Astrocyte (in vitro differentiated cells and primary cell): ENCODE measurements at places on chromosomes 6 and 20. TPM values are rescaled to one million over a fixed set of nuclear protein-coding genes. Genes with fewer than 3 reads are reported as not detected.

DNA sequence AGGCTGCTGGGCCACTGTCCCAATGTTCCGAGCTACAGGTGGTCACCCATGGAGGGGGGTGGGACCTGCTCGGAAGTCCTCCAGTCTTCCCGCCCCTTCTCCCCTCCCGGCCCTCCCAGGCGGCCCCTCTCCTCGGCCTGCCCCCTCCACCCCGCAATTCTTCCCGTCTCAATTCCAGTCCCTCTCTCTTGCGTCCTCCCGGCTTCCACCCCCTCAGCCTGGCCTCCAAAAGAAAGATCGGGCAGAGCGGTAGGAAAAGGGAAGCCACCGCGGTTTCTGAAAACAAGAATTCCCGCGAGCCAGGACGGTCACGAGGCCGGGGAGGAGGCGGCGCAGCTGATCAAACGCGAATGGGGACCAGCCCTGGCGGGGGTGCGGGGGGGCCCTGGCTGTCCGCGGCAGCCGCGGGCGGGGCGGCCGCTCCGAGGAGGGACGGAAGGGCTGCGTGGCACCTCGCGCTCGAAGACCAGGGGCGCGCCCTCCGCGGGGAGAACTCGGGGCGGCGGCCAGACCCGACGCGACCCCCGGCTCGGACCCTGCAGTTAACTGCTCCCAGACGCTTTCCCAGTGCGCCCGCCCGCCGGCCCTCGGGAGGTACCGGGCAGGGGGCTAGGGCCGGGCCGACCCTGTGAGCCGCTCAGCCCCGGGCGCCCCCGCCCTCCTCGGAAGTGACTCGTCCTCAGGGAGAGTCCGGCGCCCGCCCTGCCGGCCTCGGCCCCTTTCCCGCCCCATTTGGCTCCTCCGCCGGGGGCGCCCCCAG lies 1.0 kb downstream of the PXDC1 start:
- peak; percentile 60 for DNase-seq
- H3K4me3 ChIP-seq = peak overlapping the region; percentile 78

GRCh38 chr6:22966691-22967422 lies 397.5 kb downstream of the HDGFL1 start:
- H3K27me3 ChIP-seq = no peaks in the 10 kb centered on the region
- no peaks in the 10 kb centered on the region for H3K4me1 ChIP-seq
- H3K27ac ChIP-seq = no peak overlapping the region
- no peaks in the 10 kb centered on the region for H3K36me3 ChIP-seq
- DNase-seq = no peak

DNA sequence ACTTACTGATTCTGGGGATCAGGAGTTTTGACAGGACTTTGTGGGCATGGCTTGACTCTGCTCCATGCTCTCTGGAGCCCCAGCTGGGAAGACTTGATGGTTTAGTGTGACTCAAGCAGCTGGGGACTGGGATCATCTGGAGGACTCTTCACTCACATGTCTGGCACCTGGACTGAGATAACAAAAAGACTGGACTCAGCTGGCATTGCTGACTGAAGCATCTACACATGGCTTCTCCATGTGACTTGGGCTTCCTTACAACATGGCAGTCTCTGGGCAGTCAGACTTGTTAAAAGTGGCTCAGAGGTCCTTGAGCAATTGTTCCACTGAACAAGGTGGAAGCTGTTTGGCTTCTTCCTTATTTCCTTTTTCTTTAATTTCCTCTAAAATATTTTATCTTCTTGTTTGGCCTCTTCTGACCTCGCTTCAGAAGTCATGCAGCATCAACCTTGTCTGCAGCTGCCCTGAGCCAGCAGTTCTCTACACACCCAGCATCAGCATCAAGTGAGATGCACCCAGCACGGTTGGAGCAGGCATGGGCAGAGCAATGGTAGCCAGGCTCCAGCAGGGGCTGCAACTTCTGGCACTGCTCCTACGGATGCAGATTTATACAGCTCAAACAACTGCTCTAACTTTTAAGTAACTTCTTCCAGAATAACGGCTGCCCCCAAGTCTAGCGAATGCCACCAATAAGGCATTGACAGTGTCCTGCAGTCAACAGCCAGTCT lies 5.6 kb upstream of the HM13 start:
- no peak overlapping the region for H3K27ac ChIP-seq
- no peak for DNase-seq
- peaks cover under 1% of the 10 kb centered on the region for H3K27me3 ChIP-seq
- H3K4me1 ChIP-seq = no peaks in the 10 kb centered on the region
- H3K4me3 ChIP-seq = no peak overlapping the region

Gene MPIG6B
- total RNA-seq = not detected in 2 replicates

Gene OR2J3
- total RNA-seq = not detected in 2 replicates

DNA sequence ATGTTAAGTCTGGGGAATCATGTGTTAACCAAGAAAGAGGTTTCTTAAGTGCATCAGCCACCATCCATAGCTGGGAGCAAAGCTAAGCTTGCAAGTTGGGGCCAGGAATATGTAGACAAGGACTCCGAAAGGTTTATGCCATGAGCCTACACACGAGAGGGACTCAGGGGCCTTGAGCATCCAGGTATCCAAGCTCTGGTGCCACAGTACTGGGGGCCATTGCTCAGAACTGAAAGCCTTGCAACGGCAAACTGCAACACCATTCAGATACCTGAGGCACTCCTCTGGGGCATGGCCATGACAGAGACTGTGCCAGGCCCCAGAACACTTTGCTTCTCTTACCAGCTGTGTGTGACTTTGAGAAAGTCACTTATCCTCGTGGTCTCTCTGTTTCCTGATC lies 27.6 kb downstream of the PRND start:
- H3K27me3 ChIP-seq = peaks cover 22% of the 10 kb centered on the region
- no peaks in the 10 kb centered on the region for H3K4me1 ChIP-seq
- no peaks in the 10 kb centered on the region for H3K36me3 ChIP-seq
- no peak overlapping the region for H3K27ac ChIP-seq
- no peak overlapping the region for H3K4me3 ChIP-seq
- DNase-seq = no peak

DNA sequence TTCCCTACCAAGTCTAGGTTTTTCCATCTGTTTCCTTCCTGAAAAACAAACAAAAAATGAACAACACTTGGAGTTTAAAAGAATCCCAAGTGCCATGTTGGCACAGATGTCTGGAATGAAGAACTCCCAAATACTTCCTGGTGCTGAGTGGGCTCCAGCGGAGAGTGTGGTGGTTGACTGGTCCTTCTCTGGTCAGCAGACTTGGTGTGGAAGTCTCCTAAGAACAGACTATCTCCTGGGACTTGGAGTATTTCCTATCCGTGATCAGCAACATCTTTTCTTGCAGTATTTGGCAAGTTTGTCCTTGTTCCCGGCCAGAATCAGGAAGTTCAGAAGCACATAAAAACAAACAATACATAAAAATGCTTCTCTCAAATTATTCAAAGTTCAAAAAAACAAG lies 154.1 kb downstream of the MTFR2 start:
- H3K36me3 ChIP-seq = no peaks in the 10 kb centered on the region
- no peaks in the 10 kb centered on the region for H3K27me3 ChIP-seq
- DNase-seq = no peak
- H3K27ac ChIP-seq = no peak overlapping the region
- no peak overlapping the region for H3K4me3 ChIP-seq

DNA sequence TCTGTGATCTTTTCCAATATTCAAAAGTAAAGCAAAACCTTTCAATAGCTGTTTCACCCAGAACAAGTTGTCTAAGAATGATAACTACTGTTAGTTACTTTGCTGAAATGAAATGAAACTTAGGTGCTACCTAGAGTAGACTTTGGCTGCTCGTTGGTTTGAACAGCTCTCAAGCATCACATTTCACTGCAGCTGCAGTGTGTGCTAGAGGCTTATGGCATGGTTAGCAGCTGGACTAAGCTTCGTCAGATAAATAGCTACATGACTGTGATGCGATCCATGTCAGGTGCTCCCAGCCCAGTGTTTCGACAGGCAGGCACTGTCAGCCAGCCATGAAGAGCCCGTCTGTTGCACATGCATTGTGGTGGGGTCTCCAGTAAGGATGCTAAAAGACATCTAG lies 201.1 kb downstream of the TFAP2B start:
- no peaks in the 10 kb centered on the region for H3K36me3 ChIP-seq
- H3K27ac ChIP-seq = no peak overlapping the region
- no peaks in the 10 kb centered on the region for H3K27me3 ChIP-seq
- no peaks in the 10 kb centered on the region for H3K4me1 ChIP-seq
- no peak overlapping the region for H3K4me3 ChIP-seq
- DNase-seq = no peak

- H3K27ac ChIP-seq = no peak overlapping the region
- H3K4me3 ChIP-seq = no peak overlapping the region
- H3K36me3 ChIP-seq = no peaks in the 10 kb centered on the region
- H3K4me1 ChIP-seq = no peaks in the 10 kb centered on the region
- H3K27me3 ChIP-seq = peaks cover 28% of the 10 kb centered on the region
- no peak for DNase-seq
Observed at GRCh38 chr6:41455818-41456217, 90.4 kb upstream of the FOXP4 start.

- H3K27me3 ChIP-seq = no peaks in the 10 kb centered on the region
- H3K4me1 ChIP-seq = no peaks in the 10 kb centered on the region
- H3K27ac ChIP-seq = no peak overlapping the region
- DNase-seq = no peak
- H3K4me3 ChIP-seq = no peak overlapping the region
- peaks cover 22% of the 10 kb centered on the region for H3K36me3 ChIP-seq
Observed at GRCh38 chr20:41456351-41456750, 89.7 kb upstream of the EMILIN3 start.

GRCh38 chr6:143399775-143400174 lies 50.7 kb downstream of the ADAT2 start:
- H3K36me3 ChIP-seq = no peaks in the 10 kb centered on the region
- H3K4me3 ChIP-seq = no peak overlapping the region
- peaks cover 36% of the 10 kb centered on the region for H3K4me1 ChIP-seq
- no peaks in the 10 kb centered on the region for H3K27me3 ChIP-seq
- H3K27ac ChIP-seq = peak overlapping the region; percentile 7
- DNase-seq = no peak

- peaks cover 10% of the 10 kb centered on the region for H3K4me1 ChIP-seq
- H3K4me3 ChIP-seq = no peak overlapping the region
- no peaks in the 10 kb centered on the region for H3K36me3 ChIP-seq
- peak; percentile 82 for DNase-seq
Observed at GRCh38 chr6:116564311-116564710, 7.0 kb upstream of the RWDD1 start.

DNA sequence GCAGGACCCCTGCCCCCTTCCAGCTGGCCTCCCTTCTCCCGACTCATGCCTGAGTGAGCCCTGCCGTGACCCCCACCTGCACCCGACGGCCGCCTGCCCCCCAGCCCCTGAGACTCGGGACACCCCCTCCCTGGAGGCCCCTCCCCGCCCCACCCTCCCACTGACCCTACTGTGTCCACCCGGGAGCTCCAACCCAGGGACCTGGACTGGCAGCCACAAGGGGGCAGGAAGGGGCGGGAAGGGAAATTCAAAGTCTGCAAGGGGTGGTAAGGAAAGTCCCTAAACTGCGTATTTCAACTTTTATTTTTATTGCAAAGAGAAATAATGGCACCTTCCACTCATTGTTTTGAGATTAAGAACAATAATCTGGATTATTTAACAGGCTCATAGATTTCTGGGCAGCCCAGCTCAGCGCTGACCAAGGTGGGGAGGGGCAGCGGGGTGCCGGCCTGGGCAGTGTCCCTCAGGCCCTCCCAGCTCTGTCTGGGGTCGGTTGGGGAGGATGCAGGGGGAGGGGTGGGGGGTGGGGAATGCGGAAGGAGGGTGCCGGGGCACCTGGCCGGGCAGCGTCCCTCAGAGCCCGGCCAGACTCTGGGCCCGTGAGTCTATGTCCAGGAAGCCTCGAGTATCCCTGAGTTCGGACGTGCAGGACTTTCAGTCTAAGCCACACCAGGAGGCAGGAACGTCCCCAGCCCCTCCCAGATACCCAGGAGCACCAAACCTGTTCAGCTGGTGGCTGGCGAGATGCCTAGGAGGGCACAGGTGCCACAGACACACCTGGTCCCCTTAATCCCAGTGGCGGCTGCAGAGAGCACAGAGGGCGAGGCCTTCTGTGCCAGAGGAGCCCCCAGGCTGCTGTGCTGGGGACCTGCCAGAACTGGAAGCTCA lies 1.3 kb upstream of the PTK6 start:
- H3K4me3 ChIP-seq = no peak overlapping the region
- peaks cover 8% of the 10 kb centered on the region for H3K4me1 ChIP-seq
- H3K36me3 ChIP-seq = no peaks in the 10 kb centered on the region

Gene SPDEF
- 0.14 and 0.16 TPM in 2 replicates for total RNA-seq

DNA sequence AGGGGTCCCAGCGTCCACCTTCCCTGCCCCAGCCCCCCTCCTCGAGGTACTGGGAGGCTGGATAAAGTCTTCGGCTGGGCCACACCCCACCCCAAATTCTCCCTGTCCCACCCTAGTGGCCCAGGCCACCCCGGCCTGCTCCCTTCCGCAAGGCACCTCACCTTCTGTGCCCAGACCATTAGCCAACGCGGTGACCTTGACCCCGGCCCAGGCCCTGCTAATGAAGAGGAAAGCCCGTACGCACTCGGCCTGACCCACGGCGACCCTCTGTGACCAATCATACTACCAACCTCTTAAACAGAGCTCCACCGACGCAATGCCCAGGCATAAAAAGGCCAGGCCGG lies 182 bp upstream of the OXT start:
- no peak overlapping the region for H3K27ac ChIP-seq
- H3K4me3 ChIP-seq = no peak overlapping the region
- no peaks in the 10 kb centered on the region for H3K36me3 ChIP-seq
- peaks cover 14% of the 10 kb centered on the region for H3K27me3 ChIP-seq

DNA sequence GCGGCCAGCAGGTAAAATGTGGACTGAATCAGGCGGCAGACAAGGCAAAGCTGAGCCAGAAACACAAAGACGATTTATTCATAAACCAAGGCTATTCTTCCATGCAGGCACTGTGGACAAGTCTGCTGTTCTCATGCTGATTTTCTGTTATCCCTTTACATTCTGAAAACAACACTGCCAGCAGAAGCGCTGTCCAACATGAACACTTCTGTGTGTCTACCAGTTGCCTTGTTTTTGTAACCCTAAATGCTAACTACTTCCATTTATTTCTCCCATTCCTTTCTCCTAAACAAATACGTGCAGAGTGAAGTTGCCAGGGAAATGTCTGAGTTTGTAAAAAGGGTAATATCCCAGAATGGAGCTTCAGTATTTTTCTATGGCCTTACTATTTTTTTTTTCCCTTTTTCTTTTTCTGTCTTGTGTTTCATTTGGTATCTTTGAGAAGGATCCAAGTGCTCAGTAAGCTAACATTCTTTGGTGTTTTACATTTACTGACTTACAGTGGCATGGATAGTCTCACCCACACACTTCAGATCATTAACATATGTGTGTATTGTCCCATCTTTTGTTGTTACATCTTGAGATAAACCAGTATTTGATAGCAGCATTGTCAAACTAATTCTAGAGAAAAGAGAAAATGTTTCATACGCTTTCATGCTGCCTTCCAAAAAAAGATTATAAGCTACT lies 1308.9 kb upstream of the MAP3K7 start:
- H3K27ac ChIP-seq = no peak overlapping the region
- DNase-seq = peak; percentile 8
- no peak overlapping the region for H3K4me3 ChIP-seq
- H3K36me3 ChIP-seq = no peaks in the 10 kb centered on the region
- H3K27me3 ChIP-seq = no peaks in the 10 kb centered on the region
- no peaks in the 10 kb centered on the region for H3K4me1 ChIP-seq

Gene OR10C1
- total RNA-seq = not detected in 2 replicates
